ENCODE measurements at places on chromosomes 5 and 9. TPM values are rescaled to one million over a fixed set of nuclear protein-coding genes. Genes with fewer than 3 reads are reported as not detected.
A peak's percentile ranks its signal among the peaks of the same experiment; 100 is the strongest.

The PLCXD3 gene
- total RNA-seq = not detected

The PCDHB14 gene
- 0.55 TPM for total RNA-seq

The SLC6A3 gene
- not detected for total RNA-seq

The FOXD4L6 gene
- not detected for total RNA-seq

The ADCY2 gene
- total RNA-seq = not detected

The FCN2 gene
- not detected for total RNA-seq

The BDP1 gene
- 27.5 TPM for total RNA-seq

The HTR4 gene
- total RNA-seq = not detected

The DCTN4 gene
- 42.8 TPM for total RNA-seq

GRCh38 chr5:50595199-50595598, 71.2 kb upstream of the PARP8 start:
- no peak overlapping the region for H3K4me3 ChIP-seq
- H3K36me3 ChIP-seq = no peaks in the 10 kb centered on the region
- no peak for DNase-seq
- H3K27ac ChIP-seq = no peak overlapping the region
- no peaks in the 10 kb centered on the region for H3K27me3 ChIP-seq

DNA sequence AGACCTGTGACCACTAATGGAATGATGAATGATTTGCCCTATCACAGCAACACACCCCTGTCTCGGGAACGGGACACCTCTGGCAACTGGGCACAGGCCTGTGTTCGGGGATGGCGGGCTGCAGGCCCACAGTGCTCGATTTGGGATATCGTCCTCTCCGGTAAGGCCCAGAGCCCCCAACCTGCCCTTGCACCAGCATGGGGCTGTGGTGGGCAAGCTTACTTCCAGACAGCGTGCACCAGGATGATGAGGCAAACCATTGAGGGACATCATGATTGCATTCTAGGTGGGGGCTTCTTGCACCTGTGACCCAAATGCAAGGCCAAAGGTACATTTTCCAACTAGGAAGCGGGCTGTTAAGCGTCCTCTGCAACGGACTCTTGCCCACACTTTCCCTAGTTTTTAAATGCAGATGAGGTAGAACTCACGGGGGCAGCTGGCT, 275.4 kb downstream of the FSTL4 start:
- H3K27me3 ChIP-seq = no peaks in the 10 kb centered on the region
- DNase-seq = no peak
- H3K36me3 ChIP-seq = no peaks in the 10 kb centered on the region

- H3K4me3 ChIP-seq = peak overlapping the region; percentile 86
- no peaks in the 10 kb centered on the region for H3K27me3 ChIP-seq
- H3K4me1 ChIP-seq = peaks cover 20% of the 10 kb centered on the region
- no peak overlapping the region for H3K27ac ChIP-seq
These were observed 1.0 kb downstream of the ANKH start for GRCh38 chr5:14870337-14871213.

DNA sequence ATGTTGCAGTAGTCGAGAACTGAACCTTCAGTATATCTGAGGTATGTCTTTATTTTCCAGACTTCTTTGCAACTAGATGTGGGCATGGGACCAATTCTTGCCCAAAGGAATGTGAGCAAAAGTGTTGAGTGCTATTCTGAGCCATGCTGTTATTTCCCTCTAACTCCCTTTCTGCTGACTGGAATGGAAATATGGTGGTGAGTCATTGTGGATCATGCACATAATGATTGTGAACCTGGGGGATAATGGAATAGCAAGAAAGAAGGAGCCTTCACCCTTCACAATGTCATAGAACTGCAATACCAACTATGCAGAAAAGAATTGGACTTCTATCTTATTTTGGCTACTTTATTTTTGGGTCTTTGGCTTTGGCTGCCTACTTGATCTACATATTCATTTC, 10.3 kb upstream of the DOCK2 start:
- H3K27me3 ChIP-seq = no peaks in the 10 kb centered on the region
- H3K4me3 ChIP-seq = no peak overlapping the region
- no peaks in the 10 kb centered on the region for H3K36me3 ChIP-seq

- H3K27me3 ChIP-seq = peaks cover 3% of the 10 kb centered on the region
- no peak for DNase-seq
- H3K36me3 ChIP-seq = peaks cover 8% of the 10 kb centered on the region
- no peak overlapping the region for H3K27ac ChIP-seq
- H3K4me1 ChIP-seq = peaks cover 26% of the 10 kb centered on the region
These were observed 1.2 kb upstream of the TBCA start for GRCh38 chr5:77777281-77777892.

DNA sequence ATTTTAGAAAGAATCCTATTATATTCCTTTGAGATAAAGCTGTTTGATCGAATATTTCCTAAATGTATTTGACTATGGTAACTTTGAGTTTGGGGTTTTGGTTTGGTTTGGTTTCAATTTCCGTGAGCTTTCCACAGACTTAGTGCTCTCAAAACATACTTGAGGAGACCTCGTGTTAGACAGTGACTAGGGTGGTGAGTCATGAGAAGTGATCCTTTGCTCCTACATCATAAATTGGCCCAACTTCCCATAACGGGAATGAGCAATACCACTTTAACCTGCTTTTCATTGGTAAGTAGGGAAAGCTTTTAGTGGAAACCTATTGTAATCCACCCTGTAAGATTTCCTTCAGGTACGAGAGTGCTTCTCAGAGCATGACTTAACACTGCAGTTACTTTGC, 3.8 kb upstream of the RASEF start:
- no peak overlapping the region for H3K4me3 ChIP-seq
- H3K36me3 ChIP-seq = no peaks in the 10 kb centered on the region
- H3K4me1 ChIP-seq = no peaks in the 10 kb centered on the region
- peaks cover 17% of the 10 kb centered on the region for H3K27me3 ChIP-seq
- no peak overlapping the region for H3K27ac ChIP-seq

GRCh38 chr5:43753069-43753468, 150.1 kb downstream of the NNT start:
- H3K27me3 ChIP-seq = no peaks in the 10 kb centered on the region
- no peak overlapping the region for H3K27ac ChIP-seq
- H3K36me3 ChIP-seq = no peaks in the 10 kb centered on the region
- no peaks in the 10 kb centered on the region for H3K4me1 ChIP-seq

DNA sequence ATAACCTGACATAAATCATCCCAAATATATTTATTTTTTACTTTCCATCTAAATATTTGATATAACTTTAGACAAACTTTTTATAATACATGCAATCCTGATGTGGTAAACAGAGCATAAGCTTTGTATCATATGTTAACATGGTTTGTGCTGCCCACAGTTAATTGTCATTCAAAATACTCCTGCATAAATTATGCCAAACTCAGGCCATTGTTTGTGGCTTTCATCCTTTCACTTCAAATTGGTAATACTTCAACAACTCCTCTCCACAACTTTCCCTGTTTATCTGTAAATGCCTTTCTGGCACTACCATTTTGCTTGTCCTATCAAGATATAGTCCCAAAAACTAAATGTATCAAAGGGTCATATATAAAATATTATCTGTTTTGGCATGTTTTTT, 586.7 kb downstream of the HINT1 start:
- no peak overlapping the region for H3K27ac ChIP-seq
- H3K36me3 ChIP-seq = no peaks in the 10 kb centered on the region
- H3K4me1 ChIP-seq = no peaks in the 10 kb centered on the region
- no peak for DNase-seq
- no peak overlapping the region for H3K4me3 ChIP-seq

GRCh38 chr9:108142504-108143201, 653.1 kb upstream of the KLF4 start:
- no peak overlapping the region for H3K4me3 ChIP-seq
- peak; percentile 89 for DNase-seq
- H3K36me3 ChIP-seq = no peaks in the 10 kb centered on the region

DNA sequence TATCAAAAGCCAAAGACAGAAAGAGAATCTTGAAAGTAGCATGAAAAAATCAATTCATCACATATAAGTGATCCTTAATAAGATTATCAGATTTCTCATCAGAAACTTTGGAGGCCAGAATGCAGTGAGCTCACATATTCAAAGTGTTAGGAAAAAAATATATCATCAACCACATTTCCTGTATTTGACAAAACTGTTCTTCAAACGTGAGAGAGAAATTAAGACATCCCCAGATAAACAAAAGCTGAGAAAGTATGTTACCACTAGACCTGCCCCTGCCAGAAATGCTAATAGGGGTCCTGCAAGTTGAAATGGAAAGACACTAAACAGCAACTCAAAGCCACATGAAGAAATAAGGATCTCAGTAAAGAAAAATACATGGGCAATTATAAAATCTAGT, 29.9 kb downstream of the HACD4 start:
- no peak for DNase-seq
- H3K27ac ChIP-seq = no peak overlapping the region
- H3K4me1 ChIP-seq = no peaks in the 10 kb centered on the region

GRCh38 chr9:118577121-118577520, 792.1 kb downstream of the BRINP1 start:
- no peaks in the 10 kb centered on the region for H3K36me3 ChIP-seq
- peaks cover 17% of the 10 kb centered on the region for H3K4me1 ChIP-seq
- H3K4me3 ChIP-seq = no peak overlapping the region
- H3K27me3 ChIP-seq = no peaks in the 10 kb centered on the region
- peak overlapping the region; percentile 87 for H3K27ac ChIP-seq

DNA sequence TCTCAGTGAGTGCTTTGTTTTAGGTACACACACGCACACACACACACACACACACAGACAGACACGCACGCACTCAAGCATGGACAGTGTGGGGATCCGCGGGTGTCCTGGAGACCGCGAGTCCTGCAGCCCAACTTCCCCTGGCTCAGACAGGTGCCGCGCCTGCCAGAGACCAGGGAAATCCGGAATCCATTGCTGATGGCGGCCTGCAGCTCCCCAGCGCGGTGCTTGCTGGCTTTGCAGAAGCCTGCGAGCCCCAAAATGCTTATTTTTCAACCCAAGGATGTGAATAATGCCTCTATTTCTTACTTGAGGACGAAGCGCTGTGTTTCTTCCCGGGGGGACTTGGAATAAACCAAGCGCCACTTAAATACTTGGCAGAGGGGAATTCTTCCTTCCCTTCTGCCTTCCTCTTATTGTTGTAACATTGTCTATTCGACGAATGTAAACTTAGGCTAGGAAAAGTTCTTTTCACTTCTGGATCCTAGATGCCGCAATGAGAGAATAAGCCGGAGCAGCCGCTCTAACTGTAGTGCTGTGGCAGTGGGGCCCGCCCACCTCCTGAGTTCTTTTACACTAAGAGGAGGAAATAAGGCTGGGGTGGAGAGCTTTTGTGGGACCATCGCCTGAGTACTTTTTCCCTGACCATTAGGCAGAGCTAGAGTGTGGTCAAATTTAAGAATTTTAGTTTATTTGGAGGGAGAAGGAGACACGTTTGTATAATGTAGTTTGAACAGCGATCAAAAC, 802 bp downstream of the ITGA2 start:
- H3K27ac ChIP-seq = peak overlapping the region; percentile 31
- peak; percentile 78 for DNase-seq
- no peaks in the 10 kb centered on the region for H3K36me3 ChIP-seq
- peak overlapping the region; percentile 56 for H3K4me3 ChIP-seq

DNA sequence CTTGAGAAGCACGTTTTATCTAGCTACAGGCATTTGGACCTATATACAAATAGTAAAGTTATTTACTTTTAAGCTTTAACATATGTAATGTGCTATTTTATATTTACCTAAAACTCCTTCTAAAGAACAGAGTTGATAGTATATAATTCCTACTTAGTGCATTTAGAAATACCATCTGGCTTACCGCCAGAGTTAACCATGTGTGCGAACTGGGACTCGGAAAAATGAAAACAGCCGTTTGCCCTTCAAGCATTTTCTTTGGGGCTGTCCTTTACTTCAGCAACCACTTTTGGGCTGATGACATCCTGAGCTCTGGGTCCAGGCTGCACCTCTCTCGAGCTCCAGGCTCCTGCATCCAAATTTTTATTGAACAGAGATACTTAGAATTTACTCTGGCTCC, 21.9 kb upstream of the DHFR start:
- DNase-seq = no peak
- no peaks in the 10 kb centered on the region for H3K27me3 ChIP-seq
- H3K4me3 ChIP-seq = no peak overlapping the region
- H3K36me3 ChIP-seq = peaks cover 5% of the 10 kb centered on the region
- no peak overlapping the region for H3K27ac ChIP-seq
- H3K4me1 ChIP-seq = no peaks in the 10 kb centered on the region

DNA sequence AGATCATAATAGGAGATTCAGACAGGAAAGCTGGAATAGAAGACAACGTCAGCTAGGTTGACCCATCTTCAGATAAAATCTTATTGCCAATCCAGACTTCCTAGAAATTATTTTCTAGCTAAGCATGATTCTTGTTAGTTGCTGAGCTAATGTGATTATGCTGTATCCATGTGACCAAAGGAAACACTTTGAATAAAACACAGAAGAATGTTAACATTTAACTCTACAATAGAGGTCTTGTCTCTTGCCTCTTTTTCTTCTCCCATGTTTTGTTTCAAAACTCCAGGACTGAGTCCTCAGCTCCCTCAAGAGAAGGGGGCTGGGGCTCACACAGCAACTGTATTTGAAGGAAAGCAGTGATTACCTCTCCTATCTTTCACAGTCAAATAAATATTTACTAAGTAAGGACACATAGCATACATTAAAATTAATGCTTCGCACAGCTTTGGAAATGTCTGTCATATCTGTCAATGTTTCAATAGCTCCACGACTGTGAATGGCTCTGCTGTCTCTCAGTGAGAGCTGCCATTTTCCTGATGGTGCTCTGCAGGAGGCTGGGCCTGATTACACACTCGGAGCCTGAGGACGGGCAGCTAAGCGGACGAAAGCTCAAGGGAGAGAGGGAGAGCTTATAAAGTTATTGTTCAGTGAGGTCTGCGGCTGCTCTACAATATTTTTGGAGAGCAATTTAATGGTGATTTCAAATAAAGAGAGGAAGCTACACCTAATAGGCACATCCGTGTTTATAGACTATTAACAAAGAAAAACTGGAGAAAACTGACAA, 64.8 kb upstream of the ZNF462 start:
- H3K4me3 ChIP-seq = no peak overlapping the region
- no peaks in the 10 kb centered on the region for H3K27me3 ChIP-seq
- no peaks in the 10 kb centered on the region for H3K36me3 ChIP-seq
- H3K4me1 ChIP-seq = peaks cover 18% of the 10 kb centered on the region

- no peaks in the 10 kb centered on the region for H3K27me3 ChIP-seq
- H3K27ac ChIP-seq = no peak overlapping the region
- DNase-seq = no peak
These were observed 276.9 kb downstream of the MSX2 start for GRCh38 chr5:175001311-175001710.

DNA sequence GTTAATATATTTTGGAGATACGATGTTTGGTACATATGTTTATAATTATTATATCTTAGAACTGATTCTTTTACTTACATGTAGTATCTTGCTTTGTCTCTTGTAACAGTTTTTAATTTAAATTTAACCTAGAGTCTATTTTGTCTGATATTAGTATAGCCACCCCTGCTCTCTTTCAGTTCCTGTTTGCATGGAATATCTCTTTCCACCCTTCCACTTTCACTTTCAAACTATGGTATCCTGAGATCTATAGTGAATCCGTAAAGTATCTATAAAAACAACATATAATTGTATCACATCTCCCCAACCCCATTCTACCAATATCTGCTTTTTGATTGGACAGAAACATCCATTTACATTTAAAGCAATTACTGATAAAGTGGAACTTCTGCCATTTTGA, 7.2 kb downstream of the IRGM start:
- H3K36me3 ChIP-seq = no peaks in the 10 kb centered on the region
- no peaks in the 10 kb centered on the region for H3K4me1 ChIP-seq
- no peak overlapping the region for H3K27ac ChIP-seq

- peaks cover 9% of the 10 kb centered on the region for H3K4me1 ChIP-seq
- H3K36me3 ChIP-seq = peaks cover 39% of the 10 kb centered on the region
- DNase-seq = no peak
- no peaks in the 10 kb centered on the region for H3K27me3 ChIP-seq
- no peak overlapping the region for H3K4me3 ChIP-seq
These were observed 453 bp upstream of the DOK3 start for GRCh38 chr5:177509991-177510566.

All from endothelial cell of umbilical vein (primary cell).